ENCODE measurements at places on chromosomes 1 and 21. TPM values are rescaled to one million over a fixed set of nuclear protein-coding genes. Genes with fewer than 3 reads are reported as not detected.

DNA sequence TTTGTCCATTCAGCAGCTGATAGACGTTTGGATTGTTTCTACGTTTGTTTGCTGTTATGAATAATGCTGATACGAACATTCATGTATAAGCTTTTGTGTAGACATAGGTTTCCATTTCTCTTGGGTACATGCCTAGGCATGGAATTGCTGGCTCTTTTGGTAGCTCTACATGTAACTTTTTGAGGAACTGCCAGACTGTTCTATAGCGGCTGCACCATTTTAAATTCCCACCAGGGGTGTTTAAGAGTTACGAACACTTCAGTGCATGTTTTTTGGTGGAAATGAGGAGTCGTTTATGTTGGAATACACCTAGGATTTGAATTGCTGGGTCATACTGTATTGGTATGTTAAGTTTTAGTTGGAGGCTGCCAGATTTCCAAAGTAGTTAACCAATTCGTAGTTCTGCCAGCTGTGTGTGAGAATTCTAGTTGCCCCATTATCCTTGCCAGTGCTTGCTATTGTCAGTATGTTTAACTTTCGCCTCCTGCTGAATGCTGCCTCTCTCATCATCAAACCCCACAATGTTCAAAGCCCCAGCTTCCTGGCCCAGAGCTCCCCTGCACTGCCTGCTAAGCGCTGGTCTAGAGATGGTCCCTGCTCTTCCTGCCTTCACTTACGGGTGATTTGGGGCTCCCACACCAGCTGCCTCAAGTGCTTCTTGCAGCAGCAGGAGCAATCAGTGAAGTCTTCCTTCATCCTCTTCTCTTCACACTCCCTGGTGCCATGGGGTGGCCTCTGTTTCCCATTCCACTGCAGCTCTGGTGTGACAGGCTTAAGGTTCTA lies 81.0 kb downstream of the MAN1C1 start:
- H3K27me3 ChIP-seq, result peaks cover 7% of the 10 kb centered on the region
- no peak overlapping the region for H3K27ac ChIP-seq
- H3K36me3 ChIP-seq, result no peaks in the 10 kb centered on the region
- H3K4me3 ChIP-seq, result no peak overlapping the region

Gene ANGPTL1
- total RNA-seq, result not detected

GRCh38 chr1:237640011-237640671 lies 250.6 kb downstream of the ZP4 start:
- H3K27ac ChIP-seq, result no peak overlapping the region
- no peaks in the 10 kb centered on the region for H3K4me1 ChIP-seq
- no peaks in the 10 kb centered on the region for H3K27me3 ChIP-seq
- DNase-seq, result no peak
- H3K36me3 ChIP-seq, result no peaks in the 10 kb centered on the region
- H3K4me3 ChIP-seq, result no peak overlapping the region

Gene LORICRIN
- total RNA-seq, result 0.59 TPM

DNA sequence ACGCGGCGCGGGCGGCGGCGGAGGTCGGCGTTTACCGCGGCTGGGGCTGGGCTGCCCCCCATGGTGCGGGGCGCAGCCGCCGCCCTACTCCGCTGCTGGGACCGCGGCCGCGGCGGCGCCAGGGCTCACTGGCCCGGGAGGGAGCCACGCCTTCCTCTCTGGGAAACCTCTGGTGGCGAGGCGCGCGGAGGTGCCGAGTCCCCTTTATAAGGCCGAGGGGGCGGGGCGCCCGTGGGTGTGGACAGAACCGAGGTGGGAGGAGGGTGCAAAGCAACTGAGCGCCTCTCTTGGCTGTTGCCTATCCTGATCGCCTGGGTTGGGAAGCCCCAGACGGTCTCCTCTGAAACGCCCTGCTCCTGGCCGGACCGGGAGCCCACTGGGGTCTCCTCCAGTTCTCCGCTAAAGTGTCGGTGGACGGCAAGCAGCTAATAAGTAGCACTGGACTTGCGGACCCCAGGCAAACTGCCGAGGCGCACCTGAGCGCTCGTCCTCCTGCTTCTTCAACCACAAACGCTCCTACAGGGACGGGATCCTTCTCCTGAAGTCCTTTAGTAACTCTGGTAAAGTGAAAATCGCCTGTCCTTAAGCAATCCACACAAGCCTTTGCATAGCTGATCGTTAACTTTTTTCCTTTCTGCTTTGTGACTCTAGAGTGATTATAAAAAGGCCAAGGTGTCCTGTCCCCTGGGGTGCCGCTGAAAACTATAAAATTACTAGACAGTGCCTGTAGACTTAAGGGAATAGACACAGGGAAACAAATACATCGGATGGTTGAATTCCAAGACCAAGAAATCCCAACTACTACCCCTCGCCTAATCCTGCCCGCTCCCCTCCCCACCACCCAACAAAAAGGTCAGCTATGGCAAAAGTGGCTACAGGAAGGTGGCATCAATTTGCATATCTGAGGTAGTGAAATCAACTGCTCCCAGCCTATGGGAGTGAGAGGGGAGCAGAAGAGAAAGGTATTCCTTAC lies at the start of gene PTGER3:
TSS of gene PTGER3 (minus strand) at position 182 of the 973 bp plus-strand sequence. CDS start 239 bp downstream, outside the sequence.
- peaks cover 39% of the 10 kb centered on the region for H3K27me3 ChIP-seq
- DNase-seq, result peak; percentile 39
- no peak within 1 kb of the TSS for H3K27ac ChIP-seq
- peaks cover 17% of the 10 kb centered on the region for H3K4me1 ChIP-seq

Gene KIF21B
- total RNA-seq, result 31.8 TPM

GRCh38 chr1:209770636-209771415 lies 13.5 kb downstream of the C1orf74 start:
- H3K4me1 ChIP-seq, result peaks cover 11% of the 10 kb centered on the region
- no peaks in the 10 kb centered on the region for H3K27me3 ChIP-seq
- H3K36me3 ChIP-seq, result peaks cover 45% of the 10 kb centered on the region
- DNase-seq, result no peak

Gene COP1
- total RNA-seq, result 52.1 TPM

Data from activated B cell treated with CpG ODN at 0.5 μM for 24 hours (primary cell).